ENCODE measurements at places on chromosomes 6 and 20. TPM values are rescaled to one million over a fixed set of nuclear protein-coding genes. Genes with fewer than 3 reads are reported as not detected.

NOL4L gene
- 26.6 TPM for total RNA-seq

POU5F1 gene
- 4,433 TPM for total RNA-seq

DNA sequence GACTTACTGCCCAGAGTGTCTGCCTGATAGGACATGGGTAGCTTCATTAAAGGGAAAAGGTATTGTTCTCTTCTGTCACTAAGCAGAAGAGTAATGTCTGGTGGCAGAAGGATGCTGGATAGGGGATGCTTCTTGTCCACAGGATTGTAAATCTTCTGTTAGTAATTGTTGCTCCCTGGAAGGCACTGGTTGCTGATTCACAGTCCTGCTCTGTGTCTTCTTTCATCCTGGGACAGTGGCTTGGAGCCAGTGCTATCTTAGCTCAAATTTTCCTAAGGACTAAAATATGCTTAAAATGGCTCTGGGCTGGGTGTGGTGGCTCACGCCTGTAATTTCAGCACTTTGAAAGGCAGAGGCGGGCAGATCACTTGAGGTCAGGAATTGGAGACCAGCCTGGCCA is 48.0 kb downstream of the SYTL3 start:
- DNase-seq: no peak

- DNase-seq: peak; percentile 63
These were observed 42.5 kb downstream of the SLC2A4RG start for GRCh38 chr20:63782051-63782471.

TAGAP gene
- not detected for total RNA-seq

GRCh38 chr6:2862712-2863181 is 21.1 kb upstream of the SERPINB1 start:
- no peak for DNase-seq

DNA sequence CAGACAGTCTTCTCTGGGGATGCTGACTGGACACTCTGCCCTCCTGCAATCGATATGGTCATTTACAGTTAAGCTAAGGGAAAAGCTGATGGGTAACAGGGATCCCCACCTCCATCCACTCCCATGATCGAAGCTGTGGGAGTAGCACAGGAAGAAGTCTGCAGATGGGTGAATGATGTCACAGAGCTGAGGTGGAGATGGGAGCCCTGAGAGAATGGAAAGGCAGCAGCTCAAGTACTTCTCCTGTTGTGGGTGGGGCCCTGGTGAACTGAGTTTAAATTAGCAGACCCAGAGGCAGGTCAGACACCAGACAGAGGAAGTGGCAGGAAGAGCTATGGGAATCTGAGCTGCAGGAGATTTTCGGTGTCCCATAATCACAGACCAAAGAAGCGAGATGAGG is 29.0 kb downstream of the HDGFL1 start:
- DNase-seq: no peak

NKX2-4 gene
- not detected for total RNA-seq

TMEM74B gene
- 4.1 TPM for total RNA-seq

DNA sequence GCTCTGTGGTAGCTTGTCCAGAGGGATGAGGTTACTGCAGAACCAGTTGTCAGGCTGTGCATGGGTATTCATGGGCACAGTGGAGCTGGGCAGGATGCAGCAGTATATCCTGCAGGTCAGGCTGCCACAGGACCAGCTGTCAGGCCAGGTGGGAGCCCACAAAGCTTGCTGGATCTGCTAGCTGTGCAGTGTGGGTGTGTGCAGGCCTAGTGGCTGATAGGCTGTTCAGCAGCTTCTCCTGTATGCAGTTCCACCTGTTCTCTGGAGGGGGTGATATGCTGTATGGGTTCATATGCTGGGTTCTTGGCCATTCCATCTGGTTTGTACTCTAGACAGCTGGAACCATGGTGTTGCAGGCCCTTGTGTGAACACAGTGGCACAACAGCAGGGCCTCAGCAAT is 40.6 kb upstream of the TPD52L1 start:
- DNase-seq: no peak
